ENCODE measurements at places on chromosomes 2 and 18. TPM values are rescaled to one million over a fixed set of nuclear protein-coding genes. Genes with fewer than 3 reads are reported as not detected.

- no peak for DNase-seq
Measured at GRCh38 chr2:159963700-159964099, 98.7 kb downstream of the PLA2R1 start.

- no peak for DNase-seq
Measured at GRCh38 chr2:144468823-144469595, 50.9 kb downstream of the ZEB2 start.

DNA sequence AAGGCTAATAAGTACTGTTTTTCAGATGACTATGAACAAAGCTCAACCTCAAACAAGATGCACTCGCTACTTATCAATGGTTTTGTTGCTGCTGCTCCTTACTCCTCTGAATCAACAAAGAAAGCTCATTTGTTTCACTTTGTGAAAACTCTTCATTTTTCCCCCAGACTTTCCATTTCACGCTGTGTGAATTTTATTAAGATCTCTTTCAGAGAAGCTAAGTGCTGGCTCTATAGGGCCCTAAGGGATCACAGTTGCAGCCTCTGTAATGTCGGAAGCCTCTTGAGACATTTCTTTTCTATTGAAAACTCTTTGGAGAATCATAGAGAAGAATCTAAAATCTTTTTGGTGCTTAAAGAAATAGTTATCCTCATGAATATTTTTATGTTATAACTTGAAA lies 209.8 kb downstream of the CD226 start:
- DNase-seq = no peak

DNA sequence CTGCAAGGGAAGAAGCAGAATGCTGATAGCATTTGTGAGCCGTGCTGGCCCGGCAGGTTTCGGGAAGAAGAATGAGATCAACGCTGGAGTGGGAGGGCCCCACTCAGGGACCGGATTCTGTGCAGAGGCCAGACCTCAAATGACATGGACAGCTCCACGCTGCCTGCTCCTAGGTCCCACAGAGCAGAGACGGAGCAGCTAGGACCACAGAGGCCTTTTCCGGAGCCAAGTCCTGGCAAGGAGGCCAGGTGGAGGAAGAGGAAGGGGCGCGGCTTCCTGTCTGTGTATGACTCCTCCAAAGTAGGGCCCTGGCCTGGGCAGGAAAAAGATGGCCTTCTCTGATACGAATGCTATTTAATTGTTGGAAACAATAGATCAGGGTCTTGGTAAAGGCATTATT lies 139.9 kb downstream of the LRRC30 start:
- peak; percentile 23 for DNase-seq

DNA sequence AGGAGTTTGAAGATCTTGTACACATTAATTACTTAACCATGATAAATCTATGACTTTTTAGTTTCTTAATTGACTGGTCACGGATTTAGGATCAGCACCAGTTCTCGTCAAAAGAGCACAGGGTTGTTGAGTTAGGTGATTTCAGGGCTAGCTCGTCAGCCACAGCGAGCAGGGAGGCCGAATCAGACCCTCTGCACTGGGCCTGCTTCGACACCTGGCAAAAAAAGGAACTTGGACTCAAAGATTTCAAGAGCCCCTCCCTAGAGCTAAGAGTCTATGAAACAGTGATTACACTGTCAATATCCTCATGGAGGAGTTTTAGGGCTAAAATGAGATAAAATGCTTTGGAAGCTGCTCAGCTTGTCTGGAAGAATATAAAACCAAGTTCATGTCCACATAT lies 4.6 kb upstream of the SERTAD2 start:
- DNase-seq = no peak

- DNase-seq = no peak
Measured at GRCh38 chr18:3148930-3149535, 70.7 kb downstream of the MYOM1 start.

DNA sequence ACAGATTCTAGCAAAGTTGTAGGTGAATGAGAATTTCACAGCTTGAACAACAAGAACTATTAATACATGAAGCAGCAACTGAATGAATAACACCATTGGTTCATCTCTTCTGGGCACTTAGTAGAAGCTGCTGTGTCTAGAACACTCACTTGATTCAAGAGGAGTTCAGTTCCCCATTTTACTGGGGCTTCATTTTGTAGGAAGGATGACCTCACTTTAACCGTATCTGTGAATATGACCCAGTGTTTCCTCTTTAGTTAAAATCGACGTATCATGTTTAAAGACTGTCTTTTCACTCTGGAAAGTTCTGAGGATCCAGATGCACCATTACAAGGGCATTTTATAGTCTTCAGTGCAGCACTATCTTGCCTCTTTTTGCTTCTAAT lies 47.8 kb downstream of the LRRTM1 start:
- DNase-seq = no peak

DNA sequence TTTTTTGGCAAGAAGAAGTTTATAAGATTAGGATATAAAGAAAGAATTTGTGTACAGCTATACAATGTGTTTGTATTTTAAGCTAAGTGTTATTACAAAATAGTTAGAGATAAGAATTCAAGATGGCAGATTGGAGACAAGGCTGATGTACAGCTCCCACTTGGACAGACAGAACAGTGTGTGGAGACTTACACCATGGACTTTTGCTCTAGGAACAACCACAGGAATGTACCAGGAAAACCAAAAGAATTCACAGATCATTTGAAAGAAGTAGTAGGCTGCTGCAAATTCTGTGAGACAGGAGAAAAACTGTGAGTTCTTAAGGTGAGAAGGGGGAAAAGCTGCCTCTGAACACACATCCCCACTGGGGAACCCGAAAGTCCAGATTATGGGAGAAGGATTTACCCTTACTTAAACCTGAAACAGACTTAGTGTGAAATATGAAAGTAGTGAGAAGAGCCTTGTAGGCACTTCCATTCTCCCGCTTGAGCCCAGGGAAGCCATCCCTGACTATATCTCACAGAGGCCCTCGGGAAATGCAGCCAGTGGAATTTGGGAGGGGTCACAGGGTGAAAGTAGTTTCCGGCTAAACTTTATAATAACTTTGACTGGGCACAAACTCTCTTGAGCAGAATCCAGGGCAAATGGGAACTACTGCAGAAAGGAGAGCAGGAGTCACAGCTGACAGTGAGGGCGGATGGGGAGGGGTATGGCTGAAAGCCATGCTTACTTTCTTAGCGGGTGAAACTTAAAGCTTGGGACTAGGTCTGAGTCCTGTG lies 11.6 kb upstream of the RPRD1A start:
- DNase-seq = no peak

GRCh38 chr2:15092181-15092580 lies 459.7 kb downstream of the LRATD1 start:
- DNase-seq = no peak

GRCh38 chr2:239369631-239370161 lies 31.1 kb downstream of the HDAC4 start:
- peak; percentile 58 for DNase-seq

DNA sequence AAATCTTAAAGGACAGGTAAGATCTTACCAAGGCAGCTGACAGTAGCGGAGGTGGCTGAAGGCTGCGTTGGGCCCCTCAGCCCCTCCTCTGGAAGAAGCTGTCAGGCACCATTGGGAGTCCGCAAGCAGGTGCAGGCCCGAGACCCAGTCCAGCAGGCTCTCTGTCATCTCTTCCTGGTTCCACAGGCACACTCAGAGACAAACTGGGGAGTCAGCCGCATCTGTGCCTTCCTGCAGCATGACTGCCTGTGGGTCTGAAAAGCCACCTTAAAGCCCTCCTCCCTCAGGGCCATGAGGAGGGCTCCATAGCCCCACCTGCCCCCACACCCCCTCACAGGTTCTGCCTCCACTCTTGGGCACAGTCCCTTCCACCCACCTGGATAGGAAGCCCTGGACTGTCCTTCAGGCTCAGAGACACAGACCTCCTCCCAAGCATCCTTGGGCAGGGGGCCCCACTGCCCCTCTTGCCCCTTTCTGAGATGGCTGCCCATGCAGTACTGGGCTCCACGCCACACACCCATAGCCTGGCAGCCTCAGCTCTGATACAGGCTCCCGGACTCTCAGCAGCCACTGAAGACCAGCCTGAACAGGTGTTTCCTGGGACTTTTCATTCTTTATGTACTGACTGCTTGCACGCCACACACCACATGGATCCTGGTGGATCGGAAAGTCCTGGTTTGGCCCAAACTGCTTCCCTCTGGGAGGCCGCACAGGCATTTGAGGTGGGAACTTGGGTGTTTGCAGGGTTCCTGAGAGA lies 239.8 kb downstream of the SEPTIN10 start:
- DNase-seq = no peak

- DNase-seq = no peak
Measured at GRCh38 chr2:64934530-64934929, 54.7 kb upstream of the SLC1A4 start.

DNA sequence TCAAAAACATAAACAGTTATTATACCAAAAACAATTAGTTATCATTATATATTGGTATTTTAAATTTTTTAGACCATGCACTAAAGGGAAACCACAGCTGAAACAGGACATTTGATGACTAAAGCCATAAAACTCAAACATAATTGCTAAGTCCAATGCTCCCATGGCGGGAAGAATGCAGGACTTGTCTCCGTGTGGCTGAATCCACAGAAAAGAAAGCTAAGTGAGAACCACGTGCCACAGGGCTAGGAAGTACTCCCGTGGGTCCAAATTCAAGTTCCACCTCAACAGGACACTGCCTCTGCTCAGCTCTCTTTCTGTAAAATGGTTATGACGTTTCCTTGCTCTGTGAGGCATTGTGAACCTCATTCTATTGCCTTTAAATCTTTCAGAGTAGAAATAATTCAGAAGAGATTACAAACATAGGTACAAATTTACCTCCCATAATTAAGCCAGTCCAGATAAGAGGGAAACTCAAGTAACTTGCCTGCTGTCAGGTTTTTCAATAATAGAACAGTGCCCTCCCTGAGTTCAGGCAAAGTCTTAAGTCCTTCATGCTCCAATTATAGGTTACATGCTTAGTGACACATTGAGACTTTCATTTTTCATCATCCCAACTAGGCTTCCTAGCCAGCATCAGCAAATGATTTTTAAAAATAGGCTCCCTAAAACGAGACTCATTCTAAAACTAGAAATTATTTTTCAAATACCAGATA lies 36.7 kb downstream of the FTCDNL1 start:
- DNase-seq = no peak

GRCh38 chr2:96526101-96526591 lies 10.4 kb upstream of the ARID5A start:
- no peak for DNase-seq

DNA sequence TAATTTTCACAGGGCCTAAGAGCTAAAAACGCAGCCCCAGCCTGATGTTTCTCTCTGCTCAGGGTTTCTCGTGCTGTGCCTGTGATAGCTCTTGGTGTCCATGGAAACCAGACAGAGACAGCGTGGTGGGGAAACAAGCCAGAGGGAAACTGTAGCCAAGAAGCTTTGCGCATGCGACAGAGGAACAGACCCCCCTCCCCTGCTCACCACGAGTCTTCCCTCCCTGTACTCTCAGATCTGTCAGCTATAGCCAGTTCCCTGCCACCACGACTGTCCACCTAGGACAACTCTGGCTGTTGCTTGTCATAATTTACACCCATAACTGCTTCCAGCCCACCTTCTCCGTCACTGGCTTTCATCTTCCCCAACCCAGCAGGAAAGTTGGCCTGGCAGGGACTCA lies 13.2 kb upstream of the DNAJC27 start:
- DNase-seq = peak; percentile 92

DNA sequence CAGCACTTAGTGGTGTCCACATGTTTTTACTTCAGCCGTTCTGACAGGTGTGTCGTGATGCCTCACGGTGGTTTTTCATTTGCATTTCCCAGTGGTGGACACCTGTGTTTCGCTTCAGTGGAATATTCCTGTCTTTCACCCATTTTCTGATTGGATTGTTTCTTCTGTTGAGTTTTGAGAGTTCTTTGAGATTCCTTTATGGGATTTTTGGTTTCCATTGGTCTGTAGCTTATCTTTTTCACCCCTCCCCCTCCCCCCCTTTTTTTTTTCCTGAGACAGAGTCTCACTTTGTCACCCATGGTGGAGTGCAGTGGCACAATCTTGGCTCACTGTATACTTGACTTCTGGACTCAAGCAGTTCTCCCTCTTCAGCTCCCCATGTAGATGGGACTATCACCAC lies 8.0 kb downstream of the ANKRD23 start:
- no peak for DNase-seq

- DNase-seq = no peak
Measured at GRCh38 chr2:230913406-230914143, 11.5 kb downstream of the GPR55 start.

DNA sequence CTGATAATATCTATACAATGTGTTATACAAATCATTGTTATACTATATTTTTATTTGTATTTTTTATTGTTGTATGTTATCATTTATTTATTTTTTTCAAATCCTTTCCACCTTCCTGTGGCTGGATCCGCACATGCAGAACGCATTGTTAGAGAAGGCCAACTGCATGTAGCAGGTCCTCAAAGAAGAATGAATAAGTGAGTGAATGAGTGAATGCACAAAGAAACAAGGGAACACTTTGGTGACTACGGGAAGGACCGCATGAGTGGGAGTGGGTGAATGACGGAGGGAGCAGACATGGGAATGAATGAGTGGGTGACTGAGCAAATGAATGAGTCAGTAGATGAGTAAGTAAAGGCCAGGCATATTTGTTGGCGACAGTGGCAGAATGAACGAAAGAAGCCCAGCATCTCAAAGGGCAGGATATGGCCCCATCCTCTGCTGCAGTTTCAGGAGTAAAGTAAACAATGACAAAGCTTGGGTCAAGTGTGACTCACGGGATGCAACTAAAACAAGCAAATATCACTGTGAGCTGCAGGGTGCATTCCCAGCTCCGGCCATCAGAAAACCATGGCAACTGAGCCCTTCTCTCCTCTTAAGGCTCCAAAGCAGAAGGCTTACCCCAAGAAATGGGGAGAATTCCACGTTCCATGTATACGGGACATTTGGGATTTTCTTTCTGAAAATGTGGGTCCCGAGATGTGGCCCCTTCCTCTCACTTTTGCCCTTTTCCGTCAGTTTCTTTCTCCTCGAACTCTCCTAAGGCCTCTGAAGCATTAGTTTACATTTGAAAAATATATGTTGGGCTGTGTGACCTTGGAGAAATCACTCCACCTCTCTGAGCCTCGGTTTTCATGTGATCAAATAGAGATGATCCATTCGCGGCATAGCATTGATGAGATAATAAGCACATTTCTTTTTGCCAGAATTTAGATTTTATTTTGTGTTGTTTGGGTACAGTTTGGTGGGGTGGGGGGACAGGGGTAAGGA lies 24.5 kb downstream of the KCNF1 start:
- no peak for DNase-seq

DNA sequence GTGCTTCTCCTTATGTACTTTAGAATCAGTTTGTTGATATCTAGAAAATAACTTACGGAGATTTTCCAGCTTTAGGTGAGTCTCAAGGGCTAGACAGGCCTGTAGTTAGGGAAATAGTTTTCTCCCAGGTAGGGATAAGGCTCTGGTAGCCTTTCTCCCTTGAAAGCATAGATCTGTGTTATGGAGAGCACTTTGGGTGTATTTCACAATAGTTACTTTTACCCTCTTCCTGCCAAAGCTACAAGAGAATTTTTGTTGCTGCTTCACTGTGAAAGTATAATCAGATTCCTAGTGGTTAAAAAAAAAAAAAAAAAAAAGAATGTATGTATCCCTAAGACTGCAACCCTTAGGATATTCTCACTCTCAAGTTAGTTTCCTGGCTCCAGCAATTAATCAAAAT lies 267.5 kb downstream of the PIK3C3 start:
- DNase-seq = no peak

CHMP1B gene
- 44.3 TPM for total RNA-seq

Measured in skin of body (tissue), 3 donors.